ENCODE measurements at places on chromosomes 12 and 14.

- DNase-seq, result no peak
Observed at GRCh38 chr12:52321418-52321817, 220 bp upstream of the KRT83 start.

- DNase-seq, result no peak
Observed at GRCh38 chr14:71238835-71239234, 331.6 kb downstream of the PCNX1 start.

DNA sequence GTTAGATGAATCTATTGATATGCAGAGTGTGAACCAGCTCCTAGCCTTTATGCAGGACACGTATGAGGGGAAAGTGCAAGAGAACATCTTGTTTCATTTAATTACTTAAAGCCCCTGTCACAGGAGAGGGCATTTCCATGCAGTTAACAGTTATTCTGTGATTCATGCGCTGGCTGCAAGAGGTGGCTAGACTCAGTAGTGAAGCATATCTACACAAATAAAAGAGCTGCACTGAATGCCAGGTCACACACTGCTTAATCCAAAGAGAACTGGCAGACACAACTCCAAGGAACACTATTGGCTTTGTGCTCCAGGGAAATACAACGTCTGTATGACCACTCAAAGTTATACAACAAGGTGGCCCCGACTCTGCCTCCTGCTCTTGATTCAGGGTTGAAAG lies 394.1 kb downstream of the C12orf75 start:
- no peak for DNase-seq

DNA sequence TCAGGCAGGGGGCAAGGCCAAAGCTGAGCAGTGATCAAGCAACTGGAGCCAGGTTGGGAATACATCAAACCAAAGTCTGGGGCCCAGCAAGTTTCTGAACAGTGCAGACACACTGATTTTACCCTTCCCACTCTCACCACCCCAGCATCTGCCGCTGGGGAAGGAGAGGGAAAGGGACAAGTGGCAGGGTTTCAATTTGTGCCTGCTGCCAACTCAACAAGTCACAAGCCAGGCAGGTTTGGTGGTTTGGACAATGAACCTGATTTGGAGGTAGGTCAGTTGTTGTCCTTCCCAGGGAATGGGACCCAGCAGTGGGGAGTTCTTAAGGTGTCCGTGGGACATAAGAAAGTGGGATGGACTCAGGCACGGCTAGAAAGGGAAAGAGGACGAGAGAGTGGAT lies 151.9 kb upstream of the NOS1 start:
- DNase-seq, result no peak

DNA sequence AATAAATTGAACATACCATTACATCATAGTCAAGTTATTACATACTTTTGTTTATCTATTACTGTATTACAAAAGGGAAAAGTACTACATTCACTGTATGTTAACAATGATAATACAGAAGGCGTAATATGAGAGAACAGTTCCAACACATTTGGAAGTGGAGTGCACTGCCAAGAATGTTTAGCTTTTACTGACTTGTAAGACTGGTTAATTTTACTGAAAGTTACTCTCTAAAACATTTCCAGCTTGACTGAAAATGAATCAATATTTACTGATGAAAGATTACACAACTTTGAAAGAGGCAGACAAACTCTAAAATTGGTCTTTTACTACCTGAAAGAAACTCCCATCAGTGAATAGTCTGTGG lies 728.5 kb downstream of the FSCB start:
- no peak for DNase-seq

- no peak for DNase-seq
Observed at GRCh38 chr12:5988088-5988487, 43.0 kb upstream of the ANO2 start.

- no peak for DNase-seq
Observed at GRCh38 chr14:88821378-88821777, 3.1 kb upstream of the TTC8 start.

DNA sequence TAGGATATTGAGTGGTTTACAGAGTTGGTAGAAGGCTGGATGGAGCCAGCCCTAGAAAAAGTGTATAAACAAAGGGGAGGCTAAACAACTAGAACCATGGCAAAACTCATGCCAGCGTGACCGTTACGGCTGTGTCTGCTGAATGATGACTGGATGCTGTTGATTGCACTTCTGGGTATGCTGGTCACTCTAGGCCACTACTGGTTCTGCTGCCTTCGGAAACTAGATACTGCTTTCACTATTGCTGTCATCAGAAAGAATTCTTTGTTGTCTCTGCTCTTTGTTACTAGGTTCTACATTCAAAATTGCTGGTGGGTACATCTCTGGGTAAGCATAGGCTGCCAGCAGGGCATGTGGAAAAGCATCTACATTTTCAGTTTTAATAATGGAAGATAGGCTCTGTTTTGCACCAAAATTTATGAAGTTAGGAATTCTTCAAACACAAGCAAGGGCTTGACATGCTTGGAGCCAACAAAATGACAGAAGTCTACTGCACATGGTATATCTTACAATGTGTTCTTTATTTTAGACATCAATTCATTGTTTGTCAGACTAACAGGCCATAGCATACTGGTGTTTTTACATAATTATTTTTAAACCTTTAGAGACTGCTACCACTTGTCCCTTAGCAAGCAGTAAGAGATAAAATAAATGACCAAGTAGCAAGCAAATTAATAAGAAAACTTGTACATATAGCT lies 15.4 kb downstream of the MON2 start:
- DNase-seq, result no peak

DNA sequence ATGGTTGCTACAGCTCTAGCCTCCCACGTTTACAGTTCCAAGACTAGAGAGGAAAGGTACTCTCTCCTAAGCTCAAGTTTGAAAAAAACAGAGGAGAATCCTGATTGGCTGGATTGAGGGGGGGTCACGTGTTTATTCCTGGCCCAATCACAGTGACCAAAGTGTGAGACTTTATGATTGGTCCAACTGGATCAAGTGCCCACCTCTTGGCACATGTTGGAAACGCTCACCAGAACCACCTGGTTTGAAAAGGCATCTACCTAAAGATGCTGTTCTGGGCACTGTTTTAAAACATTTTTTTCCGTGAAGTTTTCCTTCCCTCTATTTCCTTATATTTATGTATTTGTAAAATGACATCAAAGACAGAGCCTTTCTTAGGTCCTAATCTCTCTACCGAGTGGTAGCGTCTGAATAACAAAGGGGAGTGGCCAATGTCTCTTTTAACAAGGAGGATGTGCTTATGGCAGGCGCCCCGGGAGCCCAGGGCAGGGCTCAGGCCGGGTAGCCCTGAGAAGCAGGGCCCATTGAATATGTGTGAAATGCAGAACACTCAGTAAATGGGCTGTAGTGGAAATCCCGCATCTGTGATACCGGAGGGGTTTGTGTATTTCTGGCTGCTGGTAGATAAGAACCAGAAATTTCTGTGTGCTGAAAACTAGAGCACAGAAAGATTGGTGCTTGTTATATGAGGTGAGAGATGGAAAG lies 146.2 kb downstream of the ATP23 start:
- DNase-seq, result no peak

DNA sequence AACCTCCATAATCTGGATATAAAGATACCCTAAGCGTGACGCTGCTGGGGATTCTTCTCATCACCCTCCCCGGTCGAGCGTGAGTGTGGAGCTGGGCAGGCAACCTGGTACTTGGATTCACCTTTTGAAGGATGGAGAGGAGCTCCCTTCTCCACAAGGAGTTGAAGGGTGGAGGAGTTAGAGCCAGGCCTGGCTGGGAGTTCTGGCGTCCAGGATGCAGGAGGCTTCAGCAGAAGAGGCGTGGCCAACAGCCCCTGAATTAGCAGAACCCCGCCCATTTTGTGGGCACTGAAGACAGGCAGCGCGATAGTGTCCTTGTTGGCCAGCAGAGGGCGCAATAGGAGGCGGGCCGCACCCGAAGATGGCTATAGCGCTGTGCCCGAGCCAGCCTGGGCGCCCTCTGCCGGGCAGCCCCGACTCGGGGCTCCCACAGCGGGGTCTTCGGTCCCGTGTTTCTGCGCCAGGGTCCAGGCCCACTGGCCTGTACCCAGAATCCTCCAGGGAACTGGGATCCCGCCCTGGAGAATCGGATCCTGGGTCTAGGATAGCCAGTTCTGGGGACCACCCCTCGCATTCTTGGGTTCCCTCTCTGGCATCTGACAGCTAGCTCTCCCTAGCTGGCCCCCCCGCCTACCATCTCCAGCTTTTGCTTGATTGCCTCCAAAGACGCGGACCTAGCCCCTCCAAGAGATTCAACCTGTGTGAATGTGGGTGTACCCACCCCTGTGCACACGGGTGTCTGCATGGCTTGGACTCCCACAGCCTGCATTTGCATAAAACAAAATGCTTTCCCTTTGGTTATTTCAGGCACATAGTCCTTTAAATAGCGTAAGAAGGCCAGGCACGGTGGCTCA lies 26.0 kb upstream of the SMUG1 start:
- no peak for DNase-seq

DNA sequence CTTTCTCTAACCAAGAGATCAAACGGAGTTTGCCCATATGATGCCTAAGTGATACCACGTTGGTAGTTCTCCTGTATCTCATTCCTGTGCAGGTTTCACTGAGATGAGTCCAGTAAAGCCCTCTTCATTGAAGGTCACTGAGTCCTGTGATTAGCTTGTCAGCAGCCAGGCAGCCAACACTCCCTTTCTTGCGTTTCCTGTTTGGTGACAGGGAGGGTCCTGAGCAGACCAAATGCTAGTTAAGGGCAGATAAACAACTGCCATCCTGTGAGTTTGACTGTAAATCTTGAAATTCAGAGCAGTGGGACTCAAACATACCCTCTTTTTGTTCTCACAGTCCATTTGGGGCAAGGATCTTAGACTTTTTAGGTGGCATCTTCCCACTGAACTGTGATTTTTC lies 39.4 kb downstream of the ZNF641 start:
- DNase-seq, result no peak

- no peak for DNase-seq
Observed at GRCh38 chr12:82973592-82973991, 286.9 kb downstream of the TMTC2 start.

DNA sequence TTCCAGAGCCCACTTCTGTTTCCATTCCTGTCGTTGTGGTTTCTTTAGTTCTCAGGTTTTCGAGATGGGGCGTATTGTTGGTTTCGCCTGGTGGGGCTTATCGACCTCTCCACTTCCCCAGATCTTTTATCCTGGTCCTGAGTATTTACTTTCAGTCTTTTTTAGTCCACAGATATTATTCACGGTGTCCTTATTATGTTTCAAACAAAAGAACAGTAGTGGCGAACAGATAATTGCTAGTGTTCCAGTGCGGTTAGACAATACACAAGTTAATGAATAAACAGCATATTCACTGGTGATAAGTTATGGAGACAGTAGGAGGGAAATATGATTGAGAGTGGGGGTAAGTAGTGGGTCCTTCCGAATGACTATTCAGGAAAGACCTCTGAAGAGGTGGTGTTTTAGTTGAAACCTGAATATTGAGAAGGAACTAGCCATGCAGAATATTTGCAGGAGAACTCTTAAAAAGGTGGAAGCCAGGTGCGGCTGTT lies 668 bp downstream of the TMEM260 start:
- DNase-seq, result no peak

DNA sequence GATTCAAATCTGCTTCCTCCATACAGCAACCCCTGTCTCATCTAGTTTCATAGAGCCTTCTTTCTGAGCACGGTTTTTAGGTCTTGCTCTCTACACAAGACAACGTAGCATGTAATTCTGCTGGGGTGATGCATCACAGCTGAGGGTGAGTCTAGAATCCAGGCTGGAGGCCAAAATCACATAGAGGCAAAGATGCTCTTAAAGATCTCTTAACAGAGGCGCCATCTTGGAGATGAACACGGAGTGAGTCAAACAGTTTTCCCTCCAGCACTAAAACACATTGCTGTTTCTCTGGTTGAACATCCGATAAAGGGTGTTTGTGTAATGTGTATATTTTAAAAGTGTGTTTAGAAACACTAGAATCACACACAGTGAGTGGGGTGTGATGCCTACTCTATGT lies 78.9 kb downstream of the NOS1 start:
- no peak for DNase-seq

DNA sequence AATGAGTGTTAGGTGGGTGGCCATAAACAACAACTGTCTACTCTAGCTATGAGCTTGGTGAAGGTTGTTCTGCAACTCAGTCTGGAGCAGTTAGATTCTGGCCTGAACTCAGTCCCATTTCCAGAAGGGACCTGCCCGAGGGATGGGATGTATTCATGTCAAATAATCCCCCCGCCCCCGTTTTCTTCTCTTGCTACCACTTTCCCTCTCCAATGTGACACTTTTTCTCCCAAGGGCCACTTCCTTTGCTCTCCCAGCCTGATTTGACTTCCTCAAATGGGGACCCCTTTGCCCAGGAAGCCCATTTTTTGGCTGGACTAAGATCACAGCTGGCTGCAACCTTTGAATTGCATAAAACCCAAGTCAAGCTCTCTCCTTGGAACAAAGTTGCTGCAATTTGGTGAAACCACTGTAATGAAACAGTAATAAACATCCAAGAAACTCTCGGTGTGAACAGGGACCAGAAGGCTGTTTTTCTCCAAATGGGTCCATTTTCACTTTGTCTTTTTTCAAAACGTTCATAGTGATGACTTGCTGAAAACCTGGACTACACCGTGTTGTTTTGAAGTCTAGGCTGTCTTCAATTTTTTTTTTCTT lies 137.2 kb upstream of the GSC start:
- no peak for DNase-seq

DNA sequence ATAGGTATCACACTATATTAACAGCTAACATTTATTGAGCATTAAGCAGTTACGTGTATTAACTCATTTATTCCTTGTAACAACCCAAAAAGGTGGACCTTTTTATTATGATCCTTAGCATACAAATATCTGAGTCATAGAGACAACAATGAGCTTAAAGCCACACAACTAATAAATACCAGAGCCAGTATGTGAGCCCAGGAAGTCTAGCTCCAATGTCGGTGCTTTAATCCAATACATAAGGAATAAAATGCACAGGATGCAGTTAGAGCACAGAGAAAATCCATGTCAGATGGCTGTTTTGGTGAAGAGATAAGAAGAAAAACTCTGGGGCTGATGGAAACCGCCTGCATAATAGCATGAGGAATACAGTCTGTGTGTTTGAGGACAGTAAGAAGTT lies 888.6 kb downstream of the TMTC2 start:
- DNase-seq, result no peak

- no peak for DNase-seq
Observed at GRCh38 chr12:104467346-104467837, 10.6 kb downstream of the CHST11 start.

GRCh38 chr14:65079768-65080167 lies 22.5 kb downstream of the MAX start:
- no peak for DNase-seq

GRCh38 chr12:23084236-23084995 lies 459.4 kb downstream of the ETNK1 start:
- DNase-seq, result no peak

GRCh38 chr12:103751171-103751570 lies 89.9 kb downstream of the NT5DC3 start:
- no peak for DNase-seq
